Effector CD4-positive, alpha-beta T cell (primary cell): ENCODE measurements at places on chromosomes 12 and 14.

GRCh38 chr12:109098183-109098604, 797 bp downstream of the UNG start:
- DNase-seq: peak; percentile 38

- no peak for DNase-seq
Measured at GRCh38 chr14:105307052-105307727, 6.4 kb upstream of the BRF1 start.

GRCh38 chr12:71662849-71663560, 643 bp downstream of the ZFC3H1 start:
- peak; percentile 75 for DNase-seq

GRCh38 chr14:82394916-82395315, 861.3 kb upstream of the SEL1L start:
- DNase-seq: no peak

GRCh38 chr14:99590746-99591555, 13.1 kb downstream of the CCDC85C start:
- DNase-seq: no peak

DNA sequence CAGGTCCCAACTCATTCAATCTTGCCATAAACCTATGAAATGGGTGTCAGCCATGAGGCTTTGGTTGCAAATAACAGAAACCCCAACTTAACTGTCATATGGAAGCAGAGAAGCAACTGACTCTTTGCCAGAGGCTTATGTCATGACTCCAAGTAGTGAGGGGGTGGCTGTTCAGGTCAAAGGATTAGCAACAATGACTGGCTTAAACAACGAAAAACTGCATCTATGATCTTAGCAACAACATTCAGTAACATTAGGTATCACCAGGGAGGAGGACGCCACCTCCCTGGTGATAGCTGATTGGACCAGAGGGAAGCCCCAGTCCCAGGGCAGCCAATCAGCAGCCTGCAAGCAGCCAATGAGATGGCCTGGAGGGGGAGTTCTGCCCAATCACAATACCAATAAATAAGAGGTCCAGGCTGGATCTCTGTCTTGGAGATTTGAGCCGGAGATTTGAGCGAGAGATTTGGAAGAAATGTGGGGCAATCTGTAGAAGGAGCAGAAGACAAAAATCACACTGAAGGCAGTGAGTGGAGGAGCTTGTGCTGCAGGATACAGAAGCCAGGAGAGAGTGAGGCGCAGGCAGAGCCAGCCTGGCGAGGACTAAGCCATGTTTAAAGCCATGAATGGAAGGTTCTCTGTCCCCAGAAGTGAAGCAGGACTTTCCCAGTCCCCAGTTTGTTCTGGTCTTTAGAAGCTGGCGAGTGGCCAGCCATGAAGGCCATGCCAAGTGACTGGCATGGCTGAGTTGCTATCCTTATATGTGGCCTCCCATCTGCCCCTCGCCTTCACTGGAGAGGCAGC, 93.3 kb downstream of the CALM1 start:
- DNase-seq: no peak

- no peak for DNase-seq
Measured at GRCh38 chr14:69963966-69964365, 84.8 kb downstream of the SMOC1 start.

GRCh38 chr12:83052890-83053541, 366.3 kb downstream of the TMTC2 start:
- no peak for DNase-seq
